ENCODE measurements at places on chromosomes 5 and 9.

- DNase-seq, result no peak
Measured at GRCh38 chr5:154519359-154519758, 41.3 kb upstream of the HAND1 start.

GRCh38 chr9:118618849-118619248 is 750.4 kb downstream of the BRINP1 start:
- DNase-seq, result no peak

DNA sequence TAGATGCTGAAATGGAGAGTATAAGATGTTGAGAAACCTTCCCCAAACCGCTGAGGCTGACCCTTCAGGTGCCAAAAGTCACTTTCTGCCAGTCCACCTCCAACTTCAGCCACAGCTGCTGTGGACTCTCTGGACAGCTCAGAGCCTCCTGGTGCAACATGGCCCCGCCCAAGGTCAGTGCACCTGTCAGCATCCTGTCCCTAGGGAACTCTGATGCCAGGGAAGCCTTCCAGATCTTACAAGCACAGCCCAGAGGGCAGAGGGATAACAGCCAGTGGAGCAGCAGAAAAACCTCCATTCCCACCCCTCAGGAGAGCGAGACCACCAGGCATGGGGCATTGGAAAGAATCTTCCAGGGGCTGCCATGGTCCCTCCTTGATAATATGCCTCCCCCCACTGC is 10.5 kb upstream of the PTGES2 start:
- DNase-seq, result no peak

- DNase-seq, result no peak
Measured at GRCh38 chr9:121862371-121863332, 211.2 kb downstream of the DAB2IP start.

- no peak for DNase-seq
Measured at GRCh38 chr5:35246900-35247647, 16.8 kb upstream of the PRLR start.

GRCh38 chr5:82991678-82992323 is 85.4 kb downstream of the TMEM167A start:
- peak; percentile 72 for DNase-seq

DNA sequence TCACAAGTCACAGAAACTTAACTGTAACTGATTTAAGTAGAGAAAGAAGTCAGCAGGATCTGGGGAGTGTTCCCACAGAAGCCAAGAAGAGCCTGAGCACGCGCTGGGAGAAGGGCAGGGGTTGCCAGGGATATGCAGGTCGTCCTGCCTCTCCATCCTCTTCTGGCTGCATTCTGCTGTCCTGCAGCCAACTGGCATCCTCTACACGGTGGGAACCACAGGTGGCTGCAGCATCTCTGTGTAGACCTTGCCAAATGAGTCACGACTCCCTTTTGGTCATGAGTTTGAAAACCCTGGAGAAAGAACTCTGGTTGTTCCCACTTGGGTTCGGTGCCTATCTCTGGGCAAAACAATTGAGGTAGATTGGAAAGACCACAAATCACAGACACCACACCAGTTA is 38.4 kb upstream of the PCA3 start:
- DNase-seq, result peak; percentile 27

GRCh38 chr9:110241260-110241857 is 14.9 kb downstream of the TXN start:
- no peak for DNase-seq

DNA sequence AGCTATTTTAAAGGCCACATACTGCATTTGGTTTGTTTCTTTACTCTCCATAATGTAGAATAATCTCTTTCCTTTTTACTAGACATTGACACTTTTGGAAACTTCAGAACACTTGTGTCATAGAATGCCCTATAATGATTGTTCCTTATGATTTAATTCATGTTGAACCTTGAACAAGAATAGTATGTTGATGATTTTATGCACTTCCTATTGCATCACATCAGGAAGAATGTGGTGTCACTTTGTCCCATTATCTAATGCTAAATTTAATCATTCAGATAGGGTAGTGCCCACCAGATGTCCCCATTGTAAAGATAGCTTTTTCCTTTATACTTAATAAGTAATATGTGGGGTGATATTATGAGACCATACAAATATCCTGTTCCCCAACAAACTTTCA is 19.4 kb upstream of the DEPDC1B start:
- no peak for DNase-seq
